ENCODE measurements at places on chromosomes 4 and X. TPM values are rescaled to one million over a fixed set of nuclear protein-coding genes. Genes with fewer than 3 reads are reported as not detected.

- peak; percentile 53 for DNase-seq
Observed at GRCh38 chr4:158008551-158009218, 164.1 kb downstream of the GASK1B start.

DNA sequence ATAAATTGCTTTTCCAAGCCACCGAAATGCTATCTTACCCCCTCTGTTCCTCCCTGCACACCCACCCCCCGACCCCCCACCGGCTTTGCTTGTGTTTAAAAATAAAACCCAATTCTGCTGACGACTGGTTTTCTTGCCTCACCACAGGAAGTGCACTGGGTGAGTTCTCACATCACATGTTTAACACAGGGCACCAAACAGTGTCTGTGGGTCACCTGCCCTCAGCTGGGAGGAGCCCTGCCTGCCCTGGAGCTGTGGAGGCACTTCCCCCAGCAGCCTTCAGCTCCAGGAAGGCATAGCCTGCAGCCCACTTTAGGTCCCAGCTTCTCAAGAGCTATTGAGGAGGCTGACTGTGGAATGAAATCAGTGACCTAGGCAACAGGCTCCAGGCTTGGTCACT lies 8.8 kb downstream of the TMEM255A start:
- DNase-seq = no peak

- DNase-seq = no peak
Observed at GRCh38 chrX:40290517-40290916, 192.8 kb upstream of the BCOR start.

DNA sequence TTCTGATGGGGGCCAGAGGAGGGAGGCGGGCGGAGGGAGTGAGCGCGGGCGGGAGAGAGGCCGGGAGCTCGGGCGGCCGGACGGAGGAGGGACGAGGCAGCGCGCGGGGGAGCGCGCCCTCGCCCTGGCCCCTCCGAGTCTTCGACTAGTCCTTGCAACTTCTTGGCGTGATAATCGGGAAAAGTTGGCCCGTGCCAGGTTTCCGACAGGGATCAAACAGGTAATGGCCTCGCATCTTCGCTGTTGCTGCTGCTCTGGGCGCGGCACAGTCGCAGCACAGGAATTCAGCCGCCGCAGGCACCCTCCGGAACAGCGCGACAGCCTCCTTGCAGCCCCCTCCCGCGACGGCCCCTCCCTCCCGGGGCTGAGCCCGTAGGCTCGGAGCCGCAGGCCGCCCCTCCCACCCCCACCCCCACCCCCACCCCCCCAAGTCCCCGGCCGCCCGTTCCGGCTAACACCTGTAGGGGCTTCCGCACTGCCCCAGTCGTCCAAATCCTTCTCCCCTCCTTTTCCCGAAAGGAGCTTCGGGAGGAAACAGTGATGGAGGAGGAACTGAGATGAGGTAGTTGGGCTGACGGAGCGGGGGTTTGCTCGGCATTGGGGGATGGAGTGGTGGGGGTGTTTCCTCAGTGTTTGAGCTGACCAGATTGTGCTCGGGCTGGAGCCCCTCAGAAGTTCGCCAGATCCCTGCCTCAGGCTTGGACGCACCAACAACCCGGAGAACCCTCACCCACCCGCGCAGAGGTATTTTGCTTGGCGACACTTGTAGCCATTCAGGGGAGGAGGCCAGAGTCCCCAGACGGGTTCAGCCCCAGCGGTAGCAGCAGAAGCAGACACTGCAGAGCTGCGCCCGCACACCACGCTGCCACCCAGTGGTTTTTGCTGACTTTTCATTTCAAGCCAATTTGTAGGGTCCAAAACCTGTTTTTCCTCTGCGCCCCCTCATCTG lies at the start of gene FGF13:
FGF13 (minus strand) TSS at position 319 of the 949 bp plus-strand sequence. CDS start 714 bp downstream, outside the sequence.
- peak; percentile 39 for DNase-seq

DNA sequence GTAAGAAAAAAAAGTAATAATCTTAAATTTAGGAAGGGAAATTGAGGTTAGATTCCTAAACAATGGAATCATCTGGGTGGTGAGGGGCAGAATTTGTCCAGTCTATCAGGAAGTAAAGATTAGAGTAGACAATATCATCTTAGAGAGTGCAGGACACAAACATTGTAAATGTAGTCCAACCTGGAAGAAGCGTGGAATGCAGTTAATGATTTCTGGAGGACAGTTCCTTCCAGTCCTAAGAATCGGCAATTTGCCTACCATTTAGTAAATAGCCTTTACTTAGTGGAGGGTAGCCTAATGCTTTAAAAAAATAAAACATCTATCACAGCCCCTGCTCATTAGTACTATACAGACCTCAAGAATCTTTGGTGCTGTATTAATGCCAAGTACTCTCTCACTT lies 147.5 kb upstream of the TTC29 start:
- DNase-seq = no peak

DNA sequence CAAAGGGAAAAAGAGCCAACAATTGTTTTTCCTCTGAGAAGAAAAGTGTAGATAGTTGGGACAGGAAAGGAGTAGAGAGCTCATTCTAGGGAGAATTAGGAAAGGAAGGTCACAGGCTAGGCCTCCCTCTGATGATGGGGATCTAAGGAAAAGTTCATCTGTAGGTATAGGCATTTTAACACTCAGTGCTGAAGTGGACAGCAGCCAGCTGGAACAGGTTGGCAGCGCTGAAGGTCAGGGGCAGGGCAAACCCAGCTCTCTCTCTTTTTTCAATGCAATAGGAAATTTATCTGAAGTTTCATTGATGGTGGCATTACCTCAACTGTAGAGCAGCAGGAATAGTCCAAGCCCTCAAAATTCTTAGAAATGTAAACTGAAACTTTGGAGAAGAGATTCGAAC lies 98.5 kb upstream of the ETNPPL start:
- DNase-seq = no peak

GRCh38 chrX:146278381-146278780 lies 460.8 kb downstream of the SLITRK2 start:
- DNase-seq = no peak

DNA sequence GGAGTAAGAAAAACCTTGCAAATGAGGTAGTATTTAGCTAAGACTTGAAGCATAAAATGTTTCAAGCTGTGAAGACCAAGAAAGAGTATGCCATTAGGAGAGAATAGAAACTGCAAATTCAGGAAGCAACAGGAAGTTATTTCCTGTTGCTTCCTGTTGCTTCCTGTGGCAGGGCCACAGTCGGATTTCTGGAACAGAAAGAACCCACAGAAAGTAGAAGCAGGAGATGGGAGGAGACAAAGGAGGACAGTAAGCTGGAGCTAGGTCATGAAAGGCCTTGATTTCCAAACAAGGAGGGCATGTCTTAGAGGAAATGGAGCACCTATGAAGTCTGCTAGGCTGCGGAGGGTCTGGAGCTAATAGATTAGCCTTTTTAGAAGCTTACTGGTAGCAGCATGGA lies 17.2 kb downstream of the ASB11 start:
- no peak for DNase-seq

- no peak for DNase-seq
Observed at GRCh38 chr4:27787195-27787594, 926.6 kb downstream of the STIM2 start.

GRCh38 chr4:145483514-145483913 lies 1.9 kb downstream of the SMAD1 start:
- no peak for DNase-seq

DNA sequence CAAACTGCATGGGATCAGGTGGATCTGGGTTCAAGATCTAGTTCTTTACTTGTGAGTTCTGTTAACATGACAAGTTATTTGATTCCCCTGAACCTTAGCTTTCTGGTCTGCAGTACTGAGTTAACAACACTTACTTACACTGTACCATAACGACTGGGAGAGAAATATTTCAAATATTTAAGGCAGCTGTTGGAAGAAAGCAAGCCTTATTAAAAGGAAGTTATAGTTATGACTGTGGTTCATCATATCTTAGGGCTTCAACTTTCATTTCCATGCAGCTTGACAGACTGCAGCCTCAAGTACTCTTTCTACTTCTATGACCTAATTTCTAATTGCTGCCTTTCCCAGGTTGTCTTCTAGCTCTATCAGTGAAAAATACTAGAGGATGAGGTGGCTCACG lies 40.0 kb upstream of the PDGFRA start:
- DNase-seq = no peak

DNA sequence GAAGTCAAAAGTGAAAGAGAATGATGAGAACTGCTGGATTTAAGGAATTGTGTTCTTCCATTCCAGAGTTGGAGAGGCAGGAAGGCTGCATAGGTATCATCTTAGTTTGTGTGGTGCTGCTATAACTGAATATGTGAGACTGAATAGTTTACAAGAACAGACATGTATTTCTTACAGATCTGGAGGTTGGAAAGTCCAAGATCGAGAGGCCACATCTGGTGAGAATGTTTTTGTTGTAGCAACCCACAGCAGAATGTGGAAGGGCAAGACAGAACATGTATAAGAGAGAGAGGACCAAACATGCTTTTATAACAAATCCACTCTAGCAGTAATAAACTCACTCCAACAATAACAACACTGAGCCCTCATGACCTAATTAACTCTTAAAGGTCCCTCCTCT lies 408.6 kb downstream of the FAM47B start:
- no peak for DNase-seq

DNA sequence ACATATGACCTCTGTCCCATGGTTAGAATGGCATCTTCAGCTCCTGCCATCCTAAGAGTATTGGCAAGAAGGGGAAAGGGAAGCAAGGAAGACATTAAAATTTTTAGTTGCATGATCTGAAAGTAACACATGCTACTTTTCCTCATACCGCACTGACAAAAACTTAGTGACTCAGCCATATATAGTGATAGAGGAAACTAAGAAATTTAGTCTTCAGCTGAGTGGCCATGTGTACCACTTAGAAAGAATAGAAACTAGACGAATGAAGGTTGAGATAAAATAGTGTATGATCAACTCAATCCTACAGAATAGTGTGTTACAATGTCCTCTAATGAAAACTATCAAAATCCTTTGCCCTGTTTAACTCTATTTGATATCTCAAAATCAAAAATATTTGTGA lies 164.1 kb downstream of the PPP3CA start:
- DNase-seq = no peak

DNA sequence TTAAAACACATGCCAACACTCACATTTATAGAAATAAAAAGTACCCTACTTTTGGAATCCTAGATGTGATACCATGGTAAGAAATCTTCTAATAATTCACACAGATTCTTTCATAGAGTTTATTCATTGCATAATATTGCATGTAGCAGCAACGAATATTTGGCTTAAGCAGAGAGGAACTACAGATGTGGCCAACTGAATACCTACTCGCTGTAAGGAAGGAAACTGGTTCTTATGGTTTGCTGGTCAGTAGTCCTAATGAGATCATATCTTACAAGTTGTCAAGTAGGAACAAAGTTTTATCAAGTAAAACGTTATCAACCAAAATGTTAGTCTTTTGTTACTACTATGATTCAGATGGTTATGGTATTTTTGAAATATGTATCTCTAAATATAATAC lies 996.1 kb downstream of the PDHA2 start:
- DNase-seq = no peak

DNA sequence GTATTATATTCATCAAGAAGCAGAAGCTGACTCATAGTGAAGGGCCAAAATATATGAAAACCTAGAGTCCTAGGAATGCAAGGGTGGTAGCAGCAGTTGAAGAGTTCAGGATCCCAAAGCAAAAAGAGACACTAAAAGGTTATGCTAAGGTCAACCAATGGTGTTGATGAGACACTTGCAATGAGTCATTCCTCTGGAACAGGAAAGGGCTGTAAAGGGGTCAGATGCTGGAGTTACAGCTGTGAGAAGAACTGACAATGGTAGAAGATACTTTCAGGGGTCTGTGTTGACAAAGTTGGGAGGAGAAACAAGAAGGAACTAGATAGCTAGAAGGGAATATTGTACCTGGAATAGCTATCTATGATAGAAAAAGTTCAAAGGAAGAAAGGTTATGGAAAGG lies 47.5 kb downstream of the ZGRF1 start:
- DNase-seq = no peak

GRCh38 chrX:15425024-15425423 lies 40.8 kb upstream of the VEGFD start:
- DNase-seq = no peak

DNA sequence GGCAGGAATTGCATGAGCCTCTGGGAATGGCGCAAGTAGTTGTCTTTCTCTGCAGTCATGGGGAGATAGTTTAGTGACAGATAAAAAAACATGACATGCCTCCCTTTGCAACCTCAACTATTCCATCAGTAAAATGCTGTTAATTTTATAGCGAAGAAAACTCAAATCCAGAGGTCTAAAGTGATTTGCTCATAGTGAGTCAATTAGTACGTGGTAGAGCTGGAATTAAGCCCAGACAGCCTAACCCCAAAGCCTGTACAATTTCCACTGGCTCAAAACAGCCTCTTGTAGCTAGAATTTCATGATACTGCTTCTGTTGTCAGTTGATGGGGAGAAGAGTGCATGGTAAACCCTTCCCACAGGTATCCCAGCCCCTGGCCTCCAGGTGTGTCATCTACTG lies 81.3 kb upstream of the TRPC5 start:
- DNase-seq = no peak

DNA sequence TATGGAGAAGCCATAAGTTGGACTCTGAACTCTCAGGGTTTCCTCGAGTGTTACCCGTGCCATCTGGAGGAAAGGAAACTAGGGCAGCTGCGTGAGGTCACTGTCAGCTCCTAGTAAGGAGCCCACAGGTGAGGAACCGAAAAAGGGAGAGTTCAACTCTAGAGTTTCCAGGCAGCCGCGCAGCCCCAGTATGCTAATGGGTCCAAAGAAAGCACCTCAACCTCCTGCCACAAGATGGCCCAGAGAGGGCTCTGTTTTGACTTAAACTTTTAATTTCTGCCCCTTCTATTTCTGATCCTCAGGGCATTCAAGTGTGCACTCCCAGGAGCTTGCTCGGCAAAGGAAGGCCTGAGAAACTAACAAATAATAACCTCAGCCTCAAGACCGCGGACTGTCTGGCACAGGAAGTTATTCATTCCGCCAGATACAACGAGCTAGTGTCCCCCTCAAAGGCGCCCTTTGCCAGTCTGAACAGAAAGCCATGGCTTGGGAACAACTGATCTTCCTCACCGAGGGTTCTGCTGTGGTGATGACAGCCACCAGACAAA lies 13.9 kb downstream of the SCARB2 start:
- no peak for DNase-seq

GRCh38 chr4:76699751-76700310 lies 198.1 kb downstream of the SOWAHB start:
- no peak for DNase-seq

DNA sequence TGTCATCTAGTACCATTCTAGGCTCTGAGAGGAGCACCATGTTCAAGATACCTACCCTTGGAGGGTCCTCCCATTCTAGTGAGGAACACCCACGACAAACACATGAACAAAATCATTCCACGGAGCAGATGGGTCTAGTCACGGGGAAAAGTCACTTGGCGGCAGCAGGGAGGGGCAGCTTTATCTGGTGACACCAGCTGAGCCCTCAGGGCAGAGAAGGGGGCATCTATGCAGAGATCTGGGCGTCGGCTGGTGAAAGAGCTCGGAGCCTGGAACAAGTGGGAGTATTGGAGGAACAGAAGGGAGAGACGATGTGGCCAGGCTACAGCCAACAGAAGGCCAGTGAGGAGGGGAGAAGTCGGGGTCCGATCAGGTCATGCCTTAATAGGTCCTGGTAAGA lies 11.9 kb upstream of the PDHA1 start:
- DNase-seq = no peak

The TCEAL2 gene
- 105 TPM for polyA plus RNA-seq

The NDST4 gene
- 0.12 TPM for polyA plus RNA-seq

The HMGB3 gene
- 7.1 TPM for polyA plus RNA-seq

The OCRL gene
- 23.3 TPM for polyA plus RNA-seq

The RIPPLY1 gene
- not detected for polyA plus RNA-seq

The CYSLTR1 gene
- polyA plus RNA-seq = 3.9 TPM

The MORF4L2 gene
- polyA plus RNA-seq = 773 TPM

The USP17L20 gene
- not detected for polyA plus RNA-seq

The FRMPD3 gene
- polyA plus RNA-seq = 1.8 TPM

The GAGE13 gene
- not detected for polyA plus RNA-seq

The COX7B2 gene
- not detected for polyA plus RNA-seq

All from ovary (tissue), 10 donors.